ENCODE measurements at places on chromosomes 6 and 20.
A peak's percentile ranks its signal among the peaks of the same experiment; 100 is the strongest.

- H3K4me3 ChIP-seq: no peak overlapping the region
- H3K27me3 ChIP-seq: no peaks in the 10 kb centered on the region
- H3K36me3 ChIP-seq: no peaks in the 10 kb centered on the region
- no peak for DNase-seq
Observed at GRCh38 chr6:32298632-32299336, 72.9 kb downstream of the TSBP1 start.

- H3K4me3 ChIP-seq: no peak overlapping the region
- no peaks in the 10 kb centered on the region for H3K27me3 ChIP-seq
- no peak overlapping the region for H3K27ac ChIP-seq
Observed at GRCh38 chr6:56419191-56419590, 171.8 kb upstream of the COL21A1 start.

DNA sequence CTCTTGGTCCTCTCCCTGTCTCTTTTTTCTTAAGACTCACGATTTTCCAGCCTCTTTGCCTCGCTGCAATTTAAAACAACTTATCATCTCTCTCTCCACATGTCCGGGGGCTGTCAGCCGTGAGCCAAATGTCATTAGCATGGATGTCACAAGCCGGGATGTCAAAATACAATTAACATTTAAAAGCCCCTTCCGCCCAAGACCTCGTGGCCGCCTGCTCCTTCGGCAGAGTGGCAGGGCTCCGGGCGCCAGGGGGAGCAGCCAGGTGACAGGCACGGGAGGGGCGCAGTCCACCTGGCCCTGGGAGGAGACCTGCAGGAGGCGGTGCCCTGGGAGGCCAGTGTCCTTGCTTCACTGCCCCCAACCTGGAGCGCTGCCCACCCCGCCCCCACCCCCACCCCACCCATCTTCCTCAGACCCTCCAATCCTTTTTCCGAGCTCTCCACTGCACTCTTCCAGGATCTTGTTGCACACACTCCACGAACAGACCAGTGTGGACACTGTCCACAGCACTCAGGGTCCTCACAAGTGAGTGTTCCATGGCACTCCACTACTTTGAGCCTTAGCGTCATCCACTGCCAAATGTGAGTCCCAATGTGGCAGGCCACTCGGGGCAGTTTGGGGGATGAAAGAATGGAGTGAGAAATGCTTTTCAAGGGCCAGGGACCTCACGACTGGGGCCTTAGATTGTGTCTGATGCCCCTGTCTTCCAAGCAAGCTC is 5.6 kb upstream of the GRM4 start:
- H3K27ac ChIP-seq: no peak overlapping the region
- no peaks in the 10 kb centered on the region for H3K36me3 ChIP-seq
- H3K4me3 ChIP-seq: no peak overlapping the region
- peaks cover 5% of the 10 kb centered on the region for H3K27me3 ChIP-seq
- no peak for DNase-seq
- H3K4me1 ChIP-seq: peaks cover 6% of the 10 kb centered on the region

GRCh38 chr6:19554356-19555225 is 282.6 kb upstream of the ID4 start:
- no peak overlapping the region for H3K4me3 ChIP-seq
- no peaks in the 10 kb centered on the region for H3K4me1 ChIP-seq
- no peaks in the 10 kb centered on the region for H3K27me3 ChIP-seq

DNA sequence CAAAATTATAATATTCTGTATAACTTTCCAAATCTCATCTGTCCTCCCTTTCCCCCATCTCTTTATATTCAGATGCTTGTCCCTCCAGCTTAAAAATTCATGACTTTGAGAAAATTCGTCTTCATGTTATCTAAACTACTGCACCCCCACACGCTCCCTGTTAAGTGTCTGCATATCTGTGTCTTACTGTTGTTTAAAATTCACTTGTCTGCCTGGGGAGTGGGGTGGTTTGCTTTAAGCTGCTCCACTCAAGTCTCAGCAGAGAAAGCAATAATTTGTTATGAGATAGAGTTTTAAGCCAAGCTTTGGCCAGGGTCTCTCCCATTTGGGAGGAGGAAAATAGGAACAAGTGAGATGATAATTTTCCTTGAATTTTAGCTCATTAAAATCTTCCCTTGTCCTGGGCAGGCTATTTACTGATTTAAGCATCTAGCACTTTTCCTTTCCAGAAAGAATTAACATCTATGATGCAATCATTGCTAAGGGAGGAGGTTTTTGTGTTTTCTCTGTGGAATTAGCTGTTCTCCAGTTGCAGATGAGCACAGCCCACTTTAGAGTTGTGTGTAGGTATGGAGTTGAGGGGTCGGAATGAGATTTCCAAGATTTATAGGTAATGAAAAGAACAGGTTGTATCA is 36.8 kb downstream of the MTHFD1L start:
- no peak overlapping the region for H3K4me3 ChIP-seq
- H3K27me3 ChIP-seq: no peaks in the 10 kb centered on the region
- DNase-seq: no peak
- H3K27ac ChIP-seq: no peak overlapping the region

- H3K36me3 ChIP-seq: no peaks in the 10 kb centered on the region
- H3K27ac ChIP-seq: no peak overlapping the region
- no peak for DNase-seq
- no peak overlapping the region for H3K4me3 ChIP-seq
Observed at GRCh38 chr20:62748311-62748710, 39.7 kb downstream of the NTSR1 start.

GRCh38 chr6:3402310-3403237 is 54.3 kb downstream of the SLC22A23 start:
- peaks cover 2% of the 10 kb centered on the region for H3K4me1 ChIP-seq
- no peak overlapping the region for H3K4me3 ChIP-seq
- H3K36me3 ChIP-seq: no peaks in the 10 kb centered on the region
- H3K27ac ChIP-seq: no peak overlapping the region
- no peak for DNase-seq

DNA sequence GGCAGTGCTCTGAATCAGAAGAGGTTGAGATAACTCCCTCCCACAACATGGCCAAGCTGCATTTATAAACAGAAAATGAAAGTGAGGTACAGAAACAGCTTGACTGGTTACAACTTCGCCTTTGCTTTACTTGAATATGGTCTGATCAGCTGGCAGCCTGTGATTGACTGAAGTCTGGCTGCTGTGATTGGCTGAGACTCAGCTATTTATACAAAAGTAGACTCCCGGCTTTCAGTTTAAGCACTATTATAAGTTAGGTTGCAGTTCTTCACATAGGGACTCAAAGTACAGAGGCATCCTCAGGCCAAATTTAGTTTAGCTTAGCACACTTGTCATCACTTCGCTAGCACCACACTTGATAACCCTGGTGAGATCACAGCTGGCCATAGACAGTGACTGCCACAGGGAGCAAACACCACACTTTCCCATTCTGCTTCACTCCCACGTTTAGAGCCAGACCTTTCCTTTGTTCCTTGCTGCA is 362.6 kb downstream of the EPM2A start:
- DNase-seq: no peak
- H3K27ac ChIP-seq: no peak overlapping the region
- H3K4me1 ChIP-seq: peaks cover 1% of the 10 kb centered on the region
- no peaks in the 10 kb centered on the region for H3K27me3 ChIP-seq

GRCh38 chr6:118683881-118684872 is 32.8 kb upstream of the CEP85L start:
- no peak overlapping the region for H3K4me3 ChIP-seq
- H3K36me3 ChIP-seq: no peaks in the 10 kb centered on the region
- H3K4me1 ChIP-seq: no peaks in the 10 kb centered on the region
- no peaks in the 10 kb centered on the region for H3K27me3 ChIP-seq

DNA sequence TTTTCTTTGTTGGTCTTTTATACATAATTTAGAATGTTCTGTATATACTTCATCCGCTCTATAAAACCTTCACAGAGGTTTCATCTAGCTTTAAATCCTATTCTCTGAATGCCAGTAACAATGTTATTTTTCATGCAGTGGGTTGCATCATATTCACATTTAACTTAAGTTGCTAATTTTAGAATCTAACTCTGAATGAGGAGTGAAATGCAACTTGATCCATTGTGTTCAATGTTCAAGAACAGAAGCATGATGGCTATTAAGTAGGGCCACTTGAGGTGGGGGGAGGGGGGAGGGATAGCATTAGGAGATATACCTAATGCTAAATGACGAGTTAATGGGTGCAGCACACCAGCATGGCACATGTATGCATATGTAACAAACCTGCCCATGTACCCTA is 224.5 kb downstream of the NKAIN2 start:
- H3K36me3 ChIP-seq: no peaks in the 10 kb centered on the region
- no peak for DNase-seq
- H3K4me1 ChIP-seq: no peaks in the 10 kb centered on the region
- no peak overlapping the region for H3K27ac ChIP-seq

- H3K4me3 ChIP-seq: peak overlapping the region; percentile 91
- H3K27ac ChIP-seq: no peak overlapping the region
- peaks cover 6% of the 10 kb centered on the region for H3K27me3 ChIP-seq
- no peaks in the 10 kb centered on the region for H3K36me3 ChIP-seq
Observed at GRCh38 chr6:119348748-119349360, 707 bp downstream of the MAN1A1 start.

- H3K27me3 ChIP-seq: no peaks in the 10 kb centered on the region
- H3K36me3 ChIP-seq: no peaks in the 10 kb centered on the region
- H3K4me3 ChIP-seq: peak overlapping the region; percentile 62
- no peak overlapping the region for H3K27ac ChIP-seq
- no peak for DNase-seq
- 0 out of 2 replicates have a peak, but pooled peaks cover 2% of the 10 kb centered on the region for H3K4me1 ChIP-seq
Observed at GRCh38 chr6:125985979-125986300, 400 bp upstream of the TRMT11 start.

DNA sequence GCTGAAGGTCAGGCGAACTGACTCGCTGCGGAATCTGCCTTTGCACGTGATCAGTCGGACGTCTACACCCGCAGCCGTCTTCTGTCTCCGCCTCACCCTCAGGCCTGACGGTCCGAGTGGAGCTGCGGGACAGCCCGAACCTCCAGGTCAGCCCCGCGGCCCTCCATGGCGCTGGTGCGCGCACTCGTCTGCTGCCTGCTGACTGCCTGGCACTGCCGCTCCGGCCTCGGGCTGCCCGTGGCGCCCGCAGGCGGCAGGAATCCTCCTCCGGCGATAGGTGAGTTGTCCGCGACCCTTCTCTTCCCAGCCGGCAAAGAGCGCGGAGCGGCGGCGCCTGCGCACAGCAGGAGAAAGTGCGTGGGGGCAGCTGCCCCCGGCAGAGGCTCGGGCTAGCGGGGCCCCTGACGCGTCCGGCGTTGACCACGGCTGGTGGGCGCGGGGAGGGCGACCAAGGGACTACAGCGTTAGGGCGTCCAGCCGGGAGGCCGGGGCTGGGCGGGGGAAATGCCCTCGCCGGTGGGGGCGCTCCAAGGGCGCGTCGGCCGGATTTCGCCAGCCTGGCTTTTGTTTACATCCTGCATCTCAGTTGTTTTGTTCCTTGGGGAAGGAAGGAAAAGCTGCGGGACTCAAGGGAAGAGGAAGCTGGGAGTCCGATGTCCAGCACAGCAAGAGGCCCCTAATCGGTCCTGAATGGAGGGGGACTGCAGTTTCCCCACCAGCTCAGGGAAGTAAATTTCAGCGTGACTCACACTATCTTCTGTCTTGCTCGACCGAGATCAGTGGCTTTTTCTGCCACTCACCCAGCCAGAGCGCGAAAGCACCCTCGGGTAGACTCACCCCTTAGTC is at the start of gene SMPDL3A:
TSS of gene SMPDL3A (plus strand) at position 77 of the 846 bp plus-strand sequence. CDS start at position 166, 89 bp downstream.
- H3K4me3 ChIP-seq: peak within 1 kb of the TSS; percentile 26
- DNase-seq: peak; percentile 39
- H3K27me3 ChIP-seq: 0 out of 2 replicates have a peak, but pooled peaks cover 1% of the 10 kb centered on the region
- no peaks in the 10 kb centered on the region for H3K36me3 ChIP-seq
